Activated CD4-positive, alpha-beta T cell treated with anti-CD3 and anti-CD28 coated beads, Interleukin-2, amount 50 U/mL, for 4 hours (primary cell): ENCODE measurements at places on chromosomes 11 and 22.

GRCh38 chr11:8638300-8638699 lies 44.2 kb downstream of the TRIM66 start:
- DNase-seq, result no peak

DNA sequence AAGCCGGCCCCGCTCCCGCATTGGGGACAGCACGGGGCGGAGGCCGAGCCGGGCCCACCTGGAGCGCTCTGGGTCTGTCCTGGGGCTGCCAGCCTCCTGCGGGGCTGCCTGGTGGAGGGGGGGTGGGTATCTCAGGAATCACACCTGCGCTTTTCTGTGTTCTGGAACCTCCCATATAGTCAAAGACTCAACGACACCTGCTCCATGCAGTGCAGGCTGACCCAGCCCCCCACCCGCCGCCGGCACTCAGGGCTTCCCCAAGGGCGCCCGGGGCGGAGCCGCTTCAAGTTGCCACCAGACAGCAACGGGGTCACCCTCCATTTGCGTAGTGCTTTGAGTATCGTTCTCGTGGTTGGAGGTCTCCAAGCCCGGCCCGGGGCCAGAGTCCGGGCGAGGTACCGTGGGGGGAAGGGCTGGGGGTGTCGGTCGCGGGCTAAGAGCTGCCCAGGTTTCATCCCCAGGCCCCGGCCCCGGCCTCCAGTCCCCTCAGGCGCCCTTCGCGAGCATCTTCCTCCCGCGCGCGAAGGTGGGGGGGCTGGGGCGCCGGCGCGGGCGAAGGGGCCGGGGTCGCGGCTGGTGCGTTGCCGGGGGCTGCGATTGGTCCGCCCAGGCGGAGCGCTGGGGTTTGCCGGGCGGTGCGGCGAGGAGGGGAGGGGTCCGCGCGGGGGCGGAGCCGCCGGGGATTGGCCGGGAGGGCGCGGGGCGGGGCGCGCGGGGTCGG lies 6.6 kb downstream of the TSPAN4 start:
- DNase-seq, result no peak

DNA sequence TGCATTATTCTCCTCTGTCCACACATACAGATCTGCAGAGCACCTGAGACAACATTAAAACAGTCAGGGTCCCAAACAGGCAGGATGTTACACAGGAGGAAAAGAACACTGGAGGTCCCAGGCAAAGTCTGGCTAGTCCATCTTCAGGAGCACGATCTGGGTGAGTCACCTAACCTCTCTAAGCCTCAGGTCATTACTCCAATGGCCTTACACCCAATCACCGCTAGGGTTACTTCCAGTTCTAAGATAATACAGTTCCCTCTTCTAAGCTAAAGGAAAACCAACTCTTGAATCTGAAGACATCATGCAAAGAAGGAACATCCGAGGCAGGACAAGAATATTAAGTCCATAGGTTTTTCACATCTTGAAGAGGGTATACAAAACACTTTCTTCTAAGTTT lies 24.5 kb downstream of the ASCC2 start:
- no peak for DNase-seq

DNA sequence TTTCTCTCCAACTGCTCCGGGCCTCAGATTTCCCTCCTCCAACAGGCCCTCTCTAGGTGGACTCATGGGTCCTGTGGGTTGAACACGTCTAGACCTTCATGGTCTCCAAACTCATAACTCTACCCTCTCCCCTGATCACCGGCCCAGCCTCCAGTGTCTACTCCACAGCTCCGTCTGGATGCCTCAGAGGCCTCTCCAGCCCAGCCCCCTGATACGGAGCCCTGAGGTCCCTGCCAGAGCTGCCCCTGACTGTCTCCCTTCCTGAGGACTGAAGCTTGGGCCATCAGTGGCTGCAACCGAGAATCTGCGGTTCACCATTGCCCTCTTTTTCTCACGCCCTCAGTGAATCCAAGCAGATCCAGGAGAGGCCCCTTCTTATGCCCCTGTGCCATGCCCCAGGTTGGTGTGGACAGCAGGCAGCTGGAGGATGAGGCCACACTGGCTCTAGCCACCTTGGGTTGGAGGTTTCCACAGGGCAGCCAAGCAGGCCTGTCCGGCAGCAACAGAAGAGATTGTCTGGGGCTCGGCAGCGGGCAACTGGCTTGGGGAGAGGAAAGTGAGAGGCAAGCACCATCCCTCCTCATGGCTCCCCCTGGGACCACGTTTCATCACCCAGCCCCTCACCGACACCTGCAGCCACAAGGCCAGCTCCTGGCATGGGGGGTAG lies 104.6 kb upstream of the FGF3 start:
- no peak for DNase-seq

- no peak for DNase-seq
These were observed 830 bp downstream of the C11orf97 start for GRCh38 chr11:94513091-94513490.

GRCh38 chr11:67493548-67494370 lies 10.9 kb downstream of the AIP start:
- DNase-seq, result no peak

GRCh38 chr11:126217491-126217890 lies 5.9 kb downstream of the FAM118B start:
- DNase-seq, result no peak

GRCh38 chr22:44139773-44140172 lies 41.0 kb upstream of the PARVG start:
- no peak for DNase-seq

GRCh38 chr11:117281869-117282268 lies 9.3 kb upstream of the BACE1-AS start:
- no peak for DNase-seq

DNA sequence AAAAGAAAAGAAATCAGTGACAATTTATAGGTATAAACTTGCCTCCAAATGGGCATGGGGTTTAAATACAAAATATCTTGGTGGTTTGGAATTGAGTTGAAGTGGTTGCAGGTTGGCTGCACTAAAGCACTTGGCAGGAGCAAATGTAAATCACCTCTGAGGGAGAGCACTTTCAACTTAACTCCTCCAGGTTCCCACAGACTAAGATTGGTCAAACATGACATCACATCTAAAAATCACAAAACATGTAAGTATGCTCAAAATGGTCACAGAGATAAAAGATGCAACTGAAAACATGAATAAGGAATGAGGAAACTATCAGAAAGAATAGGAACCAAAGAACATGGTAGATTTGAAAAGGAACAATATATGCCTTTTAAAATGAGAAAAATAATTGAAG lies 12.3 kb upstream of the SHANK3 start:
- DNase-seq, result no peak

DNA sequence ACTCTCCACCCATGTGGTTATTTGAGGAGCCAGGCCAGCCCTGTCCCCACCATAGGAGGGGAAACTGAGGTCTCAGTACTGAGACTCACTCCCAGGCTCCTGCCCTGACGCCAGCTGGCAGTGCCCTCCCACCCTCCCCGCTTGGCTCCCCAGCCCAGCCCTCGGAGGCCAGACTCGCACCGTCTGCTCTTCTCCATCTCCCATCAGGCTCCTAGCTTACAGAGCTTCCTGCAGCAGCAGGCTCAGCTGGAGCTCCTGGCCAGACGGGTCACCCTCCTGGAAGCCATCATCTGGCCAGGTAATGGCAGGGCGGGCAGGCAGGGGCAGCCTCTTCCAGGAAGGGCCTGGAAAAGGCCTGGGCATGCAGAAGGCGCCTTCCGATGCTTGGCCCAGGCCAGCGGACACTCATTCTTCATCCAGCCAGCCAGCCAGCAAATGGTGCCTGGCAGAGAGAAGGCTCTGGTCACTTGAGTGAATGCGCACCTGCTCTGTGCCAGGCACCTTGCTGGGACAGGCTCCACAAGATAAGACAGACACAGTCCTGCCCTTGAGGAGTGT lies 12.6 kb downstream of the RHBDD3 start:
- DNase-seq, result no peak

DNA sequence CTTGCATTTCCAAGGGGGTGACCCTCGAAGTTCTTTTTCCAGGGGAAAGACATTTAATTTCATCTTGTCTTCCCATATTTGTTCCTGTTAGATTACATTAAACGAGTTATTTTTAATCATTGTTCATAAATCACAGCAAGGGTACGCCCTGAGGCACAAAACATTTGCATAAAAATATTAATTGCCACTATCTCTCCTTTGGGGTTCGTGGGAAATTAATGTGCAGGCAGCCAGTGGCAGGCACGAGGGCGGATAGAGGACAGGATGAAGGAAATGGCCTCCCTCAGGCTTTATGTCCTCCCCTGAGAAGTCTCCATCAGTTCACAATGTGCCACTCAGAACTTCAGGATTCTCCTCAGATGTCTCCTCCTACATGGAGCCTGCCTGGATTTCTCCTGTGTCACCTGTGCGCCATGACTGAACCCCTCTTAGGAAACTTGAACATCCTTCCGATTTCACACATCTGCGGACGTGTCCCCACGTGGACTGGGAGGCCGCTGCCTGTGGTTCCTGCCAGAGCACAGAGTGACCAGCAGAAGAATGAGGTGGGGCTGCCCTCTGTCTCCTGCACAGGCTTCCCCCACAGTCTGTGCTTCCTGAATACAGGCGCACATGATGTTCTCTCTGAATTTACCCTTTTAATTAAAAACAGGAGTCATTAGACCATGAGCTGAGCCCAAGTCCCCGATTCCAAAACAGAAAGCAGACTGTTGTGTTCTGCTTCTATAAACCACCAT lies 1085.9 kb downstream of the TBC1D22A start:
- no peak for DNase-seq

GRCh38 chr11:98531576-98531975 lies 489.2 kb upstream of the CNTN5 start:
- DNase-seq, result no peak

DNA sequence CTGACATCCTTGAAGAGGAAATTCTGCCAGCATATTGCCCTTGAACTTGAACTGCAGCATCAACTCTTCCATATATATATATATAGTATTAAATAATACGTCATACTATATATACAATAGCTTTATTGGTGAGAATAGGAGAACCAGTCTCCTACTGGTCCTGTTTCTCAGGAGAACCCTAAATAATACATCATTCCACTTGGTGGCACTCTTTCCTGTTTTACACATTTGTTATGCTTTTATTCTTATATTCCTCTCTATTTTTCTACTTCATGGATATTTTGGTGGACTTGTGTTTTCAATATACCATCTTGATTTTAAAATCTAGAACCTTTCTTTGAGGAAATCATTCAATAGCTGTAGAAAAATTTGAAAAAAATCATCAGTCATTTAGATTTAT lies 193.3 kb downstream of the TRPC6 start:
- DNase-seq, result no peak

GRCh38 chr11:114077482-114078305 lies 18.2 kb downstream of the ZBTB16 start:
- no peak for DNase-seq

DNA sequence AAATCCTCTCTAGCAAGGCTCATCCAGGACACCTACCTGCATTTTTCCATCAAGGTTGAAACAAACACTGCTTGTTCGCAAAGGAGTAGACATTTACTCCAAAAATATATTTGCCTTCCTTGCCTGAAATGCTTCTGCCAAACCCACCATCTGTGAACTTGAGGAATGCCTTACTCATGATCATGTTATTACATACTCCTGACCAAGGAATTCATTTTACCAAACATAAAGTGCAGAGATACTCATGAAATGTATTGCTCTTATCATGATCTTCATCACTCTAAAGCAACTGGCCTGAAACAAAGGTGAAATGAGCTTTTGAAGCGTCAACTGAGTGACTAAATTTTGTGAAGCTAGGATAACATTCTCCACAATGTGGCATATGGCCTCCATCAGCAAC lies 243.1 kb upstream of the CCDC179 start:
- no peak for DNase-seq

DNA sequence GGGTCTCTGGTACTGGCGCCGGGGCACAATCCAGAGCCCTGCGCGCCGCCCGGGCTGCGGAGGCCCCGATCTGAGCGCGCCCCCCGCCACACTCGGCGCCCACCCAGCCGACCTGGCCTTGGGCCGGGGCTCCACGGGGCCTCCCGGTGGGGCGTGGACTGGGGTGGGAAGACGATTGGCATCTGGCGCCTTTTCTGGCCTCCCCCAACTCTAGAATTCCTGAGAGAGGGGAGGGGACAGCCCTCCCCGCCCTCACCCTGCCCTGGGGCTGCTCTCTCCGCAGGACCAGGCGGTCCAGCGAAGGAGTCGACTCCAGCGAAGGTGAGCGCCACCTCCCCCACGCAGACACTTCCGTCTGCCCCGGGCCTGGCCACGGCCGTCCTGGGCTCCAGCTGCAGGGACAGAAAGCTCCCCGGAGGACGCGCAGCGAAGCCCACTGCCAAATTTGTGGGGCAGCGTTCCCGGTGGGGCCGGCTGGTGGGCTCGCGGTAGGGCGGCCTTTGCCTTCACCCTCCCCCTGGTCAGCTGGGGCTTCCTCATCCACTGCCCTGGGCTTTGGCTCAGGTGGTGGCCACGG lies 593 bp downstream of the SSH3 start:
- no peak for DNase-seq

- no peak for DNase-seq
These were observed 107.1 kb upstream of the CLPB start for GRCh38 chr11:72541257-72541974.

DNA sequence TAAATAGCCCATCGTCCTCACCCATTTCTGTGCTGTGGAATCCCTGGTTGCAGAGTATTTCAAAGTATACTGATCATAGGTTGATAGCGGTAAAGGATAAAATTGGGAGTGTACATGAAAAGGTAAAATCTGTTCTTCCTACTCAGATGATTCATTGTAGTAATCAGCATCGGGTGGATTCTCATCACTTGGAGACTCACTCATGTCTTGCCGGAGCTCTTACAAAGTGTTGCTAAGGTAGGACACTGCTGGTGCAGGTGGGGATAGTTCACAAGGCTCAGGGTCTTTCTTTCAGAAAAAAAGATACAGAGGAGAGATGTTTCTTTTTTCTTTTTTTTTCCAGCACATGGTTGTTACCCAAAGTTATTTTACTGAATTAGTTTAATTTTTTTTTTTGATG lies 84.8 kb downstream of the MTNR1B start:
- DNase-seq, result no peak

GRCh38 chr11:61912530-61912898 lies 4.9 kb downstream of the RAB3IL1 start:
- DNase-seq, result no peak
